Progenitor cell of endocrine pancreas (in vitro differentiated cells): ENCODE measurements at places on chromosomes 2 and 18. TPM values are rescaled to one million over a fixed set of nuclear protein-coding genes. Genes with fewer than 3 reads are reported as not detected.
A peak's percentile ranks its signal among the peaks of the same experiment; 100 is the strongest.

Gene VAPA
- total RNA-seq: 115 and 125 TPM in 2 replicates

Gene CSRNP3
- total RNA-seq: 10.7 and 14.8 TPM in 2 replicates

Gene CACNB4
- 2.3 and 2.5 TPM in 2 replicates for total RNA-seq

Gene CCDC148
- total RNA-seq: 3.9 and 4.6 TPM in 2 replicates

Gene PLGLB2
- 7.2 and 8.3 TPM in 2 replicates for total RNA-seq

Gene SEPTIN10
- 67.5 and 68.8 TPM in 2 replicates for total RNA-seq

Gene LTBP1
- total RNA-seq: 59.7 and 63.0 TPM in 2 replicates

Gene LINC00305
- 0.71 and 1.6 TPM in 2 replicates for total RNA-seq

Gene CCDC74A
- total RNA-seq: 11.8 and 12.5 TPM in 2 replicates

Gene VSNL1
- total RNA-seq: 1.1 TPM in 2 replicates

DNA sequence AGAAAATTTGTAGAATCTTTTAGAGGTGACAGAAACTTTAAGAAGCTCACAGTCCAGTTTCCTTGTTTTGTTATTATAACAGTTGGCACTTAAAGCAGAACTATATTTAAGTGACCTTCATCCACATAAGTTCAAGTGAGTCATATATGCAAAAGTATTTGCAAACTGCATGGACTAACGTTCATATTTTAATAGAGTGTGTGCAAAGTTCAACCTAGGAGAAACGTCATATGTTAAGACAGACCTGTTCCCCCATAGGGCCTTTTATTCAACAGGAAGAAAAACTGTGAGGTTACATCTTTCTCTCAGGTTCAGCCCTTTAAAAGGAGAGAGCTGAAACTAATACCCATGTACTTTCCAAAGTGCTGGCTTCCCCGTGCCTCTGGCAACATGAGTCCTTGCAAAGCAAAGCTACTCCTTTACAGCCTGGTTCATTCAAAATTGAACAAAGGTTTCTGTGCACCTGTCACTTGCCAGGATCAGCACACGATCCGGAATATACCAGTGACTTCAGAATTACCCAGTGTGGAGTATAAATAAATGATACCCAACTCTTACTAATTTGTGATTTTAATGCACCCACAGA, 280.0 kb upstream of the RAB12 start:
- H3K4me1 ChIP-seq: peaks cover 4% of the 10 kb centered on the region
- peaks cover 2% of the 10 kb centered on the region for H3K36me3 ChIP-seq
- DNase-seq: no peak
- no peak overlapping the region for H3K27ac ChIP-seq
- H3K27me3 ChIP-seq: no peaks in the 10 kb centered on the region

GRCh38 chr18:43108469-43108868, 7.0 kb downstream of the RIT2 start:
- H3K4me1 ChIP-seq: peaks cover 19% of the 10 kb centered on the region
- H3K27me3 ChIP-seq: no peaks in the 10 kb centered on the region
- H3K4me3 ChIP-seq: no peak overlapping the region
- no peak overlapping the region for H3K27ac ChIP-seq

GRCh38 chr2:220275454-220275853, 648.0 kb downstream of the SLC4A3 start:
- no peak overlapping the region for H3K27ac ChIP-seq
- H3K27me3 ChIP-seq: peaks cover 3% of the 10 kb centered on the region
- no peak for DNase-seq

DNA sequence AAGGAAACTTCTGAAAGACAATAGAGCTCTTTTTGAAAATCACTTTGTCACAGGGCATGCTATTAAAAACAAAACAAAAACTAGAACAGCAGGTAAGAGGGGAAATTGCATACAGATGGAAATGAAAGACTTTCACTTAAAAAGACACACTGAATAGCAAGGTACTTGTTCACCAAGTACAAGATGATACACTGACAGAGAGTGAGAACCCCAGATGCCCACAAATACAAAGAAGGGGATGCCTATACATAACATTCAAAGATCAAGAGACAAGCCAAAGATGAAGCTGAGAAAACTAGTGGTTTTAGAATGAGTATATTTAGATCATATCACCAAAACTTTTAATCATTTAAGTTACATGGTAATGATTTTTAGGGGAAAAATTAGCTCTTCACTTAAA, 60.7 kb downstream of the ASXL2 start:
- H3K4me3 ChIP-seq: no peak overlapping the region
- peaks cover 1% of the 10 kb centered on the region for H3K4me1 ChIP-seq
- no peak overlapping the region for H3K27ac ChIP-seq

GRCh38 chr2:6957031-6957714, 40.0 kb downstream of the RNF144A start:
- H3K36me3 ChIP-seq: peaks cover 5% of the 10 kb centered on the region
- H3K27ac ChIP-seq: peak overlapping the region; percentile 5
- no peaks in the 10 kb centered on the region for H3K27me3 ChIP-seq
- no peak for DNase-seq

DNA sequence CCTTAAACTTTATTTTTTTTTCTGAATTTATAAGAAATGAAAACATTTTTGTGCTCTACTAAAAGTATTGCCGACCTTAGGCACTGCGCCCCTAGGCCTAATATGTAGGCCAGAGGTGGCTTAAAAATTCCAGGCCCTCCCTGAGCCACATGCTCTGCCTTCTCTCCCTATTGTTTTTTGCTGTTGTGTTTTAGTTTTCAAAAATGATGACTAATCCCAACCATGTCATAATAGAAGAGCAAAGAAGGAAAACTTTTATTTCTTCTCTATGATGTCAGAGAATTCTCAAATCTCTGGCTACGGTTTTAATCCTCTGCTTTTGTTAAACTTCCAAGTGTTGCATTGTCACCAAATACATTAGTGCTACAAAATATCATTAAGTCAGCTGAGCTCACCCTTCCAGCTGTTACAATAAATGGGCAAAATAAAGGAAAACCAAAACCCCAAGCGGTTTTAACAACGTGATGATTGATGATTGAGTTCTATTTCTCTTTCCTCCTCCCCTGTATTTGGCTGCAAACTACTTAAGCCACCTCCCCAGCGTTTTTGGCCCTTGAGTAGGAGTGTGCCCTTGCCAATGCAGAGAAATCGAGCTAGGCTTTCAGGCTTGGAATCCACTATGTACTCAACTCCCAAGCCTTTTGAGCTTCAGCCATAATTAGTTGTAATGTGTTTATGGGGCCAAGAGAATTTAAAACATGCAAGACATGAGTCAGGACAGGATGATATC, 163.5 kb upstream of the POU3F3 start:
- no peaks in the 10 kb centered on the region for H3K4me1 ChIP-seq
- no peak overlapping the region for H3K27ac ChIP-seq
- H3K4me3 ChIP-seq: no peak overlapping the region
- H3K36me3 ChIP-seq: no peaks in the 10 kb centered on the region

- no peaks in the 10 kb centered on the region for H3K36me3 ChIP-seq
- DNase-seq: no peak
- no peaks in the 10 kb centered on the region for H3K27me3 ChIP-seq
- no peak overlapping the region for H3K27ac ChIP-seq
Measured at GRCh38 chr2:40204268-40204667, 247.6 kb downstream of the SLC8A1 start.

DNA sequence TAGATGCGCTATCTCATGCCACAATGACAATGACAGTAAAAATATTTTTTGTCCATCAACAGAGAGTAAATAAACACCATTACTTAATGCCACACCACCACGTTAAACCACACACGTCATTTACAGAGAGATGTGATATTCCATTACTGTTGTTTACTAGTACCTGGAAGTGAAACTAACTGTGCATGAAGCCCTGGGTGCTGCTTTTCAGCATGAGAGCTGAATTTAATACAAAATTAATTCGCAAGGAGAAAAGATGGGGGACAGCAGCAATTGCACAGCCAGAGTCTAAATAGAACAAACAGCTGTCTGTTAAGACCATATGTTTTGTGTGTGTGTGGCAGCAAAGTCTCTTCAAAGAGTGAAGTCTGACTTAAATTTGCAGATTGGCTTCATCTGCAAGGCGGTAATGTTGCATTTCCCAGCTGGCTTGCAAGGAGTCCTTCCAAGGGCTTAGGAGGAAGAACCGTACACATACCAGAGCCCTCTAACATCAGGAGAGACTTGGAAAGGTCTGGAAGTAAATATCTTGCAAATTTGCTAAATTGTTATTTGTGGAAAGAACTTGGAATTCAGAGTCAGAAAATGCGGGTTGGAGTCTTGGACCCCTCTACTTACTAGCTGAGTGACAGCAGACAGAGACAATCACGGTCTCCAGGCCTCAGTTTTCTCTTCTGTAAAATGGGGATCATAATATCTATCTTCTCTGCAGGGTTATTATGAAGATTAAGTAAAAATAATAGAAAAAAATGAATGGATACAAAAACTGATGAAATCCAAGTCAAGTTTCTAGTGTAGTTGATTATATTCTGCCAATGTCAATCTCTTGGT, 127.6 kb downstream of the ALPK2 start:
- H3K27ac ChIP-seq: no peak overlapping the region
- H3K4me1 ChIP-seq: peaks cover 4% of the 10 kb centered on the region
- peaks cover 12% of the 10 kb centered on the region for H3K27me3 ChIP-seq
- no peak overlapping the region for H3K4me3 ChIP-seq
- DNase-seq: no peak

DNA sequence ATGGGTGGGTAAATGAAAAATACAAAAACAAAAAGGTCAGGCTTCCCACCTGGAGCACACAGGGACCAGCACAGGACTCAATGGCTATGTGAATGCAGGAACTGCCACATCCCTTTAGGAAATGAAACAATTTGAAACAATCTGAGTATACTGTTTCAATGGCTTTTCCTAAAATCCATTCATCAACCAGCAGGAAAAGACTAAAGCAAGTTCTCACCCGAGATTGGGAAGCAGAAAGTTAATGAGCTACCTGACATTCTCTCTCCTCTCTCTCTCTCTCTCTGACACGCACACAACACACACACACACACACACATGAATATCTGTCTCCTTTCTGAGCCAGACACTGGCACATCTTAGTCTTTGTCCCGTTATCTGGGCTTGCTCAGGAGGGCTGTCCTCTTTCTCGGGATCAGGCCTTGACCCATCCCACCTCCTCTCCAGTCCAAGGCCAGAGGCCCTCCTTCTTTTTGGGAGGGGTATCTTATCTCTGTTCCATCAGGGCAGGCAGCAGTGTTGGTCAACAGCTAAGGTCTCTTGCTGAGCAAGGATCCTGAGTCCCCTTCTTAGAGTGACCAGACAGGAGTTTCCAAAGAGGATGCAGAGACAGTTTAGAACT, 11.6 kb upstream of the LRRFIP1 start:
- peaks cover 15% of the 10 kb centered on the region for H3K27me3 ChIP-seq
- no peak overlapping the region for H3K4me3 ChIP-seq
- no peak for DNase-seq
- H3K4me1 ChIP-seq: peaks cover 22% of the 10 kb centered on the region

DNA sequence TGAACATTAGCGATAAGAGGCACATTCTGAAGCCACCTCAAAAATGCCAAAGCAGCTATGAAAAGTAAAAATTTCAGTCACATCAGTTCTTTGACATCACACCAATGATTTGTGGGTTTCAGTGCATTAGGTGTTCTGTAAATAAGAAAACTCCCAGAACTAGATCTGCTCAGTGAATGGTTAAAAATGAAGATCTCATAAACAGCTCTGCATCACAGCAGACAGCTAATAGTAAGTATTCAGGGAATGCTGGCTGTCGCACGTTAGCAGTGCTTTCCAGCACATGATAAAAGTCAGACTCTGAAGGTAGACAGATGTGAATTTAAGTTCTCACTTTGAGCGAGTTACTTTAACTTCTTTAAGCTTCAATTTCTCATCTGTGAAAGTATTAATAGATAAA, 154.9 kb downstream of the SATB2 start:
- no peaks in the 10 kb centered on the region for H3K4me1 ChIP-seq
- no peak overlapping the region for H3K4me3 ChIP-seq
- no peak for DNase-seq
- no peaks in the 10 kb centered on the region for H3K27me3 ChIP-seq

DNA sequence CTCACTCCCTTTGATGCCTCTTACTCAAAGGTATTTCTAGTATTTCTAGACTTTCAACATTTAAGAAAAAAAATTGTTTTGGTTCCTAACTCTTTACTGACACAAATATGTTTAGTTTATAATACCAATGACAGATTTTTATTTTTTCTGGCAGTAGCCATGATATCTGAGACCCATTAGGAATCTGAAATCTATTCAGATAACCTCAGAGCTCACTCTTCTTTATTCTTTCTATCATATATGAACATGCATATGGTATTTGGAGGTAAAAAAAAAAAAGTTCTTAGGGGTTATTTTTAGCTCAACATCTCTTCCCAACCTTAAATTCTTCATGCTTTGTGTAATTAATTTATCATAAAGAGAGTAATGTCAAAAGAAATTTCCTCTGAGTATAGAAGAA, 465.5 kb downstream of the CDH2 start:
- no peak overlapping the region for H3K27ac ChIP-seq
- H3K4me3 ChIP-seq: no peak overlapping the region
- H3K36me3 ChIP-seq: peaks cover 1% of the 10 kb centered on the region
- peaks cover 19% of the 10 kb centered on the region for H3K4me1 ChIP-seq
- no peaks in the 10 kb centered on the region for H3K27me3 ChIP-seq

DNA sequence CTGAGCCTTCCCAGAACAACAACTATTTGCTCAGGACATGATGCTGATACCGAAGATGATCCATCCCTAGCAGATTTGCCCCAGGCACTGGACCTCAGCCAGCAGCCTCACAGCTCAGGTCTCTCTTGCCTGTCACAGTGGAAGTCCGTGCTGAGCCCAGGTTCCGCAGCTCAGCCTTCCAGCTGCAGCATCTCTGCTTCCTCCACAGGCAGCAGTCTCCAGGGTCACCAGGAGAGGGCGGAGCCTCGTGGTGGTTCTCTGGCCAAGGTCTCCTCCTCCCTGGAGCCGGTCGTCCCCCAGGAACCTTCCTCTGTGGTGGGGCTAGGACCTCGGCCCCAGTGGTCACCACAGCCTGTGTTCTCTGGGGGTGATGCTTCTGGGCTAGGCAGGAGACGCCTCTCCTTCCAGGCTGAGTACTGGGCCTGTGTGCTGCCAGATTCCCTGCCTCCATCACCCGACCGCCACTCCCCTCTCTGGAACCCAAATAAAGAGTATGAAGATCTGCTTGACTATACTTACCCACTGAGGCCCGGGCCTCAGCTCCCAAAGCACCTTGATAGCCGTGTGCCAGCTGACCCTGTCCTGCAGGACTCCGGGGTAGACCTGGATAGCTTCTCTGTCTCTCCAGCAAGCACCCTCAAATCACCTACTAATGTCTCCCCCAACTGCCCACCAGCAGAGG, 15.4 kb downstream of the CEP68 start:
- H3K36me3 ChIP-seq: peaks cover 10% of the 10 kb centered on the region
- H3K4me1 ChIP-seq: peaks cover 6% of the 10 kb centered on the region
- no peak for DNase-seq
- no peaks in the 10 kb centered on the region for H3K27me3 ChIP-seq
- no peak overlapping the region for H3K4me3 ChIP-seq

DNA sequence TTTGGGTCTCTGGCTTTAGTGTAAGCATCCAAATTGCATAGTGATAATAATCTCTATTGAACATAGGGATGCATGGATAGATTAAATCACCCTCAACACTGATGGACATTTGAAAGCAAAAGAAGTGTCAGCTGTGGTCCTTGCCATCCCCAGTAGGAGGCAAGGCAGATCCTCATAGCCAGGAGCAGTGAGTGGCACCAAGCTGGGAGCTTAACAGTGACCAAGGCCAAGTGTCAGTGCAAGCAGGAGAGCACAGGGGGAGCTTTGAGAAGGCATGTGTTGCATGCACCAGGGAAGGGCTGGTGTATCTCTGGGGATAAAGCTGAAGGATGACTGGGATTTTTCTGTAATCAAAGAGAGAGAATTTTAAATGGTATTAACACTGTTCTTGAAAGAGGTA, 14.7 kb downstream of the SLC14A1 start:
- no peak overlapping the region for H3K4me3 ChIP-seq
- no peaks in the 10 kb centered on the region for H3K4me1 ChIP-seq
- DNase-seq: no peak
- peak overlapping the region; percentile 82 for H3K27ac ChIP-seq

- DNase-seq: no peak
- H3K27ac ChIP-seq: no peak overlapping the region
- H3K36me3 ChIP-seq: no peaks in the 10 kb centered on the region
Measured at GRCh38 chr2:128454980-128455720, 136.5 kb upstream of the HS6ST1 start.
